ENCODE measurements at places on chromosomes 12 and 14.
A peak's percentile ranks its signal among the peaks of the same experiment; 100 is the strongest.

DNA sequence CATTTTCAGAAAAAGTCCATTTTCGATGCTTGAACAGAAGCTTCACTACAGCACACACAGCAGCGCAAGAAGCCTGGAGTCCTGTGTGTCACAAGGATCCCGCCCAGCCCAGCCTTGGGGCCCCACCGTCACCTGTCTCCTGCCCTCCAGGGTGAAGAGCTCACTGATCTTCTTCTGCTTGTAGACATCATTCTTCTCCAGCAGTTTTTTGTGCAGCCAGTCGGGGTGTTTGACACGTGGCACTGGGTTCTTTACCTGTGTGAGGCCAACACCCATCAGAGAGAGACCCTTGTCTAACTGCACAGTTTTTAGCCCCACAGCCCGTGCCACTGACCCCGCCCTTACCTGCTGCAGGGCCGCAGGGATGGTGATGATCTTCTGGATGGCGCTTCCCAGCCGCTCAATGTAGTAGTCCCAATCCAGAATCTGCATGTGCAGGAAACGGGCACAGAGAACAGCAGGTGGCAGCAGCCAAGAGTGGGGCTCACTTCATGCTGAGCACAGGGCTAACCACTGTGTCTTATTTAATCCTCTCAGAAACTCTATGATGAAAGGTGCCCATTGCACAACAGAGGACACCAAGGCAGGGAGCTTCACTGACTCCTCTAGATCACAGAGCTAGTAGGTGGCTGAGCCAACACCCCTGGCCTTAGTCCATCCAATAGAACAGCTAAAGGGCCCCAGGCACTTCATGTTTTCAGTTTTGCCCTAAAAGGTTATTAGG, 30.0 kb downstream of the POLE start:
- no peak for DNase-seq

- DNase-seq = no peak
Observed at GRCh38 chr12:122527478-122527944, 462 bp downstream of the KNTC1 start.

DNA sequence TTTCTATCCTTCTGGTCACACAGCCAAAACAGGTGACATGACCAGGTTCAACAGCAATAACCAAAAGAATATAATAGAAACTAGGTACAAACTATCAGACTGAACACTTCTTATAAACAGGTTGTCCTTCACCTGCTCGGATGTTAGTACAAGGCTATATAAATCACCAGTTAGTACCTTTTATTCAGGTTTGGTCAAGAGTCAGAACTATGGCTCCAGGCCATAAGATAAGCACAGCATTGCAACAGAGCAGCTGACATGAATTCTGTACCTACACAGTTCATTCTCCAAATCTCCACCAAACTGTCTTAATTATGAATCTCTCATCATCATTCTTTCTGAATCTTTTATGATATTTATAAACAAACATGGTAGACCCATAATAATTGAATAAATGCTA, 123.9 kb downstream of the DIO2 start:
- DNase-seq = no peak

DNA sequence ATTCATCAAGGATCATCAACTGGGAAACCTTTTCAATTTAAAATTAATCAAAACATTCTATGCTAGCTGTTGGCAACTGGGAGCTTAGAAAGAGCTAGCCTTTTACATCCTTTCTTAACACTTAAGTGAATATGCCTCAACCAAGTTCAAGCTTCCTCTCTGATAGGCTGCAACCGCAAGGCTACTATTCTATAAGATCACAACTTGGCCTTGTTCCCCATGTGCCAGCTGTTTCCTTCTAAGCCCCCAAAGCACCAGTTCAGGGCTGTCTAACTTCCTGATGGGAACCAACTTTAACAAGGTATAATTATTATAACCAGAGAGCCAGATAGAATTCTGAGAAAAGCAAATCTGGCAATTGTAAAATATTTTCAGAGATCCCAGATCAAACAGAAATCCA, 37.0 kb downstream of the KCNC2 start:
- DNase-seq = no peak

DNA sequence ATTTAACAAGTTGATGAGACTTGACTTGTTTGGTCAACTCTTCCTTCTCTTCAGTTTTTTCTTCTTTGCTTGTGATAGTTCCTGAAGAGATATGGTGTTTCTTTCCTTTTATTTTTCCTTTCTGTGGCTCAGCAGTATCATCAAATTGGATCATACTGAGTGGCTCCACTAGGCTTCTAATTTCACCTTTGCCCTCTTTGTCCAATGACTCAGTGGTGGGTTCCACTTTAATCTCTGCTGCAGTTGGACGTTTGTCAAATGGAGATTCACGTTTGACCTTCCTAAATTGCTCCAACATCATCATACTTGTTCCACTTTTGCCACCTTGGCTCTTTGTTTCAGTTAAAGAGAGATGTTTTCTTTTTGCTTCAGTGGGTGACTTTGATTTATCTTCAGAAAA, 41.5 kb downstream of the FAM186A start:
- DNase-seq = no peak

DNA sequence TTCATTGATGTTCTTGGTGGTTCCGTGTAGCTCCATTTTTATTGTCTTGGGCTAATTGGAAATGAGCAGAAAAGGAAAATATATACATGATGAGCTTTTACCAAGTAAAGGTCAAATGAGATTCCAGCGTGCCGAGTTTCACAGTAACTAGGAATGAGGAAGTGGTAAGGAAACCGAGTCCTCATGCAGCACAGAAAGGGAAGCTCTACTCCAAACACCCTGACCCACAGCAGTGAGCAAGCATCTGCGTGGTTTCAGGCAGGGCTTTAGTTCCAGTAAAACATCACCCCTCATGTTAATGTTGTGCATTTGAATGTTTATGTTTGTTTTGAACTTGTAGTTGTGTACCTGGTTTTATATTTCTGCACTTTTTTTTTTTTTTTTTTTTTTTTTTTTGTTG, 208.0 kb downstream of the SLC41A2 start:
- no peak for DNase-seq

- DNase-seq = no peak
Observed at GRCh38 chr12:56046027-56046780, 4.5 kb downstream of the RPS26 start.

DNA sequence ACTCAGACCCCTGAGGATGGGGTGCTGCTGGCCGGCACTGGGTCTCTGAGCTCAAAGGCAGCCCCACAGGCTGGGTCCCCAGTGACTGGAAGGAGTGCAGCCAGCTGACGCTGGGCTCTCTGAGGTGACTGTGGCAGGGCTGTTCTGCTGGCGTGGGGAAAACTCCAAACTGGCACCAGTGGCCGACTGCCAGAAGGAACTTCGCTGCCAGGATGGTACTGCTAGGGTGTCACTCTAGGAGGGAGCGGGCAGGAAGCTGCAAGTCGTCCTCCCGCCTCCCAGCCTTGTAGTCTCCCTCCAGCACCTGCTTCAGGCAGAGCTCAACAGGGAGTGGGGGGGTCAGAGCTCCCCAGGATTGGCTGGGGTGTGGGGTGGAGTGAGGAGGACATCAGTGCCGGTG, 41.3 kb downstream of the CDC42BPB start:
- no peak for DNase-seq

DNA sequence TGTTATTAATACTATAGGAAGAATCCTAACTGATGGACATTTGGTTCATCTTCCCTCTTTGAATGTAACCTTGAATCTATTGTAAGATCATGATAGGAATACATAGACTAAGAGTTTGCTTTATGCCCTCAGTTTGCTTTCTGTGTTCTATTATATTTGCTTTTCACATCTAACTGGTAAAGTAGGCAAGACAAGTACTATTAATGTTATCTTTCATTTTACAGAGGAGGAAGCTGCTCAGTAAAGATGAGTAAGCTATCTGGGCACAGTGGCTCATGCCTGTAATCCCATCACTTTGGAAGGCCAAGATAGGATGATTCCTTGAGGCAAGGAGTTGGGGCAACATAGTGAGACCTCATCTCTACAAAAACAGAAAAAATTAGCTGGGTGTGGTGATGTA, 103.0 kb downstream of the TMTC2 start:
- no peak for DNase-seq

GRCh38 chr14:104116756-104117340, 21.5 kb upstream of the KIF26A start:
- no peak for DNase-seq

DNA sequence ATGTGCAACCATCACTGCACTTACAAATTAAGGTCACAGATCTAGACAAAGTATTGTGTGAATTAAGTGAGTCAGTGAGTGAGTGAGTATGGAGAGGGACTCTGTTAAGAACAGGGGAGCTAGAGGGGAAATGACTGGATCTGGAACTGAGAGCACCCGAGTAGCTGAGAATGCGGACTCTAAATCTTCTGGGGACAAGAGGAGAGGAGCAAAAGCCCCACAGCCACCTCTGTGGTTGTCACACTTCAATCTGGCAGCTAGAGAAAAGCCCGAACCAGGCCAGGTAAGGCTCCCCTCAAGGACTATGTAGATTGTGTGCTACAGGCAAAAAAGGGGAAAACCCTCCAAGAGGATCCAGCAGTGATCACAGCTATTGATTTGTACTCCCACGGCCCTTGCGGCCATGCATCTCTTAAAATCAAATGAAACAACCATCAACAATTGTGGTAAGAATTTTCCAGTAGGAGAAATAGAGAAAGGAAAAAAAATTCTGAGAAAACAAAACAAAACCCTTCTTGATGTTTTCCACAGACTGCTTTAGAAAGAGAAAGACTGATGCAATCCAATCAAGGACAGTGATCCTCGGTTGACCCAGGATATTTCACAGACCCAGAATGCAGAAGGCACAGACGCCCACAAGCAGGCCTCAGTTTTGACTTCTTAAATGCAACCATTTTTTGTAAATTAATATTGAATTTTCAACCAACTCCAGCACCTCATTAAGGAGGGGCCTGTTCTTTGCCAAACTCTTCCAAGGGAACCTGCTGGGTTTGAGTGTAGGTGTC, 109.6 kb downstream of the SLC38A6 start:
- no peak for DNase-seq

- DNase-seq = no peak
Observed at GRCh38 chr12:16112612-16113560, 164.6 kb downstream of the SLC15A5 start.

DNA sequence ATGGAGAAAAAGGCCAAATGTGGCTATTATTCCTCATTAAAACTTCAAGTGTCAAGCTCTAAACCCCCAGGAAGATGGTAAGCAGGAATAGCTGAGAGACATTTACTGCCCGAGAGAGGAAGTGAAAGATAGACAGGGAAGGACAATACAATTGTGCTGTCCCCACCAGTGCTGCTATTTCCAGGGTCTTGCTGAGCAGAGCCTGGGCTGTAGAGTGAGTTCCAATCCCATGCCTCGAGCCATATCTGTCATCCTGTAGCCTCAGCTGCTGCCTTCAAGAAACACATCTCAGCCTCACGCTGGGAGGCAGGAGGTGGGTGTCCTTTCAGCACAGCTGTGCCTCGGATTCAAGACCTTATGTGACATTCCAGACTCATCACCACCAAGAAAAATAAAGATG, 114.0 kb downstream of the RPAP3 start:
- DNase-seq = no peak

- no peak for DNase-seq
Observed at GRCh38 chr12:6316921-6317692, 6.6 kb downstream of the PLEKHG6 start.

DNA sequence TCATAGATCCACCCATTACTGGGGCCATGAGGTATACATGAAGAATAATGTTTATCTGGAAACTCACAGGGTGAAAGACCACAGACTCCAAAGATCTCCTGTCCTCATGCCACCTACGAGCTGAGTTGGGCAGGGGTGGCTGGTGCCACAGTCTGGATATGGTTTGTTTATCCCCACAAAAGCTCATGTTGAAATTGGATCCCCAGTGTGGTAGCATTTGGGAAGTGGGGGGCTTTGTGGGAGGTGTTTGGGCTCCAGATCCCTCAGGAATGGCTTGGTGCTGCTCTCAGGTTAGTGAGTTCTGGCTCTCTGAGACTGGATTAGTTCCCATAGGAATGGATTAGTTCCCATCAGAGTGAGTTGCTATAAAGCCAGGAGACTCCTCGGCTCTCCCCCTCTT, 192.3 kb upstream of the FSCB start:
- no peak for DNase-seq

GRCh38 chr14:32933629-32934072, 5.0 kb upstream of the NPAS3 start:
- no peak for DNase-seq

- no peak for DNase-seq
Observed at GRCh38 chr12:54959291-54960018, 25.1 kb downstream of the TESPA1 start.

DNA sequence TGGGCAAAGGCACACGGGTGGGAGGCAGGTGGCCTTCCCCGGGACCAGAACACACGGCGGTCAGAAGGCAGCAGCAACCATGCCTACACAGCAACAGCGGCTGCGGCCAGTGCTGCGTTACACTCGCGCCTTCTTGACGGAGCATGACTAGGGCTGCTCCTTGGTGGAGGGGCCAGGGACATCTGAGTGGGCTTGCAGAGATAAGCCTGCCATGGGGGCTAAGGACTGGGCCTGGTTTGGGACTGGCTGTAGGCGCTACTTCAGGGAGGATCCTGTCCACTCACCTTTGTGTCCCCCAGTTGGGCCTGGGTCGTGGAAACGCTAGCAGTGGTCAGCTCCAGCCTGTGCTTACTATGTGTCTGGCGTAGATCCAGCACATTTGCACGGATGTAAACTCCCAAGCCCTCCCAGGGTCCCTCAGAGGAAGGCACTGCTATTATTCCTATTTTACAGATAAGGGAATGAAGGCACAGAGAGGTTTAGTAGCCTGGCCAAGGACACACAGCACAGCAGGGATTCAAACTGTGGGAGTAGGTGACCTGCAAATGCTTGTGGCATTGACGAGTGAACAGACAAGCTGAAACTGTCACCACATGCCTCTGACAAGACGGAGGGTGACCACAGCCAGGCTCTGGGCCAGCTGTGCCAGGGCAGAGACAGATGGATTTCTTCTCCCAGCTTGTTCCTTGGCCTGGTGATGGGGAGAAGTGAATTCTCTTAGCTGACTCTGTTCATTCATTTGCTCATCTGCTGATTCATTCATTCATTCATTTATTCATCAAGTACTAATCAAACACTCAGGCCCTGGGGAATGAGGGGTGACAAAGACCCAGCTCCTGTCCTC, 31.9 kb upstream of the DLK1 start:
- no peak for DNase-seq

DNA sequence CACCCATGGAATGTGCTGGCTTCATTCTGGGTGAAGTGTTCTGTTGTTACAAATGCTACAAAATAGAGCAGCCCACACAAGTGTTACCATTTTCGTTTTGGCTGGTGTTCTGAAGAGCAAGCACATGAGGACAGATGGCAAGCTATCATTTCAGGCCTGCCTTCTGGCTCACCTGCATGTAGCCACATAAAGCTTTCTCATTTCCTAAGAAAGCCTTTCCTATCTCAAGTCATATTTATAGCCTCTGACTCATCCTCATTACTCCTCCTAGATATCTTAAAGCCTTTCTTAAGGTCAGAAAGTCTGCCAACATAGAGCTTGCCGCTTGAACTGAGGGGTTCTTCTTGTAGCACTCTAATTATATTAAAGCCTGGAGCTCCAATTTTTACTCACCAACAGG, 89.0 kb downstream of the PTPRR start:
- peak; percentile 97 for DNase-seq
